ENCODE measurements at places on chromosomes 16 and 17. TPM values are rescaled to one million over a fixed set of nuclear protein-coding genes. Genes with fewer than 3 reads are reported as not detected.
A peak's percentile ranks its signal among the peaks of the same experiment; 100 is the strongest.

- H3K36me3 ChIP-seq = peaks cover 6% of the 10 kb centered on the region
- peak; percentile 20 for DNase-seq
- peaks cover 12% of the 10 kb centered on the region for H3K4me1 ChIP-seq
- H3K4me3 ChIP-seq = peak overlapping the region; percentile 91
Observed at GRCh38 chr16:85555719-85556455, 57.2 kb upstream of the GSE1 start.

OR2C1 gene
- not detected for total RNA-seq

MSLN gene
- 25.2 TPM for total RNA-seq

- no peak overlapping the region for H3K4me3 ChIP-seq
- H3K4me1 ChIP-seq = no peaks in the 10 kb centered on the region
- no peak for DNase-seq
- no peaks in the 10 kb centered on the region for H3K36me3 ChIP-seq
Observed at GRCh38 chr17:36784633-36785032, 152.6 kb upstream of the LHX1 start.

DNA sequence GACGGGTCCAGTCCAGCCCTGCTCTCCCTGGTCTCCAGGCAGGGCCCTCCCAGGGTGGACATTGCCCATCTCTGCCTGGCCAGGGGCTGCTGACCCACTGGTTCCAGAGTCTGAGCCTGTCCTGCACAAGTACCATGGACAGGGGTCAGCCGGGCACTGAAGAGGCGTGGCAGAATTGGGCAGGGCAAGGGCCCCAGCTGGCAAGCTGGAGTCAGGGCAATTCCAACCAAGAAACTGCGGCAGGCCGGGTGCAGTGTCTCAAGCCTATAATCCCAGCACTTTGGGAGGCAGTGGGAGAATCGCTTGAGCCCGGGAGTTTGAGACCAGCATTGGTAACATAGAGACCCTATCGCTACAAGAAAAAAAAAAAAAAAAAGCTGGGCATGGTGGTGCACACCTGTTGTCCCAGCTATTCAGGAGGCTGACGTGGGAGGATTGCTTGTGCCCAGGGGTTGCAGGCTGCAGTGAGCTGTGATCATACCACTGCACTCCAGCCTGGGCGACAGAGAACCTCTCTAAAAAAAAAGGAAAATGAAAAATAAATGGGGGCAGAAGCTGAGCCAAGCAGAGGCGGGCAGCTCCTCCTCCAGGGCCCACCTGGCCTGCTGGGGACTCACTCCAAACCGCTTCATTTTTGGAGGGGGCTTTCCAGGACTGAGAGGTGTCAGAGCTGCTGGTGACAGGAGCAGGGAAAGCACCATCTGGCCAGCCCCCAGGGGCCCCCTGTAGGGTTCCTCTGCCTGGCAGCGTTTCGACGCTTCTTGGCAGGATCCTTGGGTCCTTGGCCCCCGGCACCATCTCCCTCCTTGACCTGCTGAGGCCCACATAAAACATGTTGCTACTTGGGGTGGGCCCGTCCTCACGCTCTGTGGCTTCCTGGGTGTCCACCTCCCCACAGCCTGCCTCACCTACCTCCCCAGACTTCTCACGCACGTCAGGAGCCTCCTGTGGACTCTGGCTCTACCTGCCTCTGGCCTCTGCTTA, 2.9 kb upstream of the MAFG start:
- DNase-seq = no peak
- H3K27ac ChIP-seq = no peak overlapping the region
- no peak overlapping the region for H3K4me3 ChIP-seq
- H3K36me3 ChIP-seq = peaks cover 7% of the 10 kb centered on the region

ARL4D gene
- 33.5 TPM for total RNA-seq

FKBP10 gene
- 142 TPM for total RNA-seq

DNA sequence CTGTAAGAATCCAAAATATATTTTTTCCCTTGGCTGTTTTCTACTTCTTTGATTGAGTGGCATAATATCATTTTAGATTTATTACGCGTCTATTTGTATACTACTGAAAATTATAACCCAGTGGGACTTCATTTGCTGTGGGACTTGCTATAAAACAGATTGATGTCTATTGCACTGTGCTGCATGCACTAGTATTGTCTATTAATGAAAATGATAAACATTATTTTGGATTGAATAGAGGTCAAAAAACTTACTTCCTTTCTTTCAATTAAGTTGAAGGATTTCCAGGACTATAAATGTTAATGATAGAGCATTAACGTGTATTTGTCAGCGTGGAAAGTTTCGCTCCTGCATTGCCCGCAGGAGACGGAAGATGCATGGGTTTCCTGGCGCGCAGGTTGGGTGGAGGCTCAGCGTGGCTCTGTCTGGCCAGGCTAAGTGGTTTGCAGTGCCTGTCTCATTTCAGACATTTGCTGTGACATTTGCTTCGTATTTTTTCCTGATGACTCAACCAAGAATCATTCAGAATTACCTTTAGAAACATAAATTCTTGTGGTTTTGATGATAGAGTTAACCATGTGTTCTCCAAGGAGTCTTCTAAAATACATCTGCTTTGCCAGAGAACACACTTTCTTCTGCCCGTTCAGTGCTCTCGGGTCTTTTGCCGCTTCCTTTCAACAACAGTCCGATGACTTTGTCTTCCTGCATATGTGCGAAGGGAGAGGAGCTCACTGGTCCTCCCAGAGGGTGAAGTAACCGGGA, 216.7 kb downstream of the RPTOR start:
- peaks cover 24% of the 10 kb centered on the region for H3K4me1 ChIP-seq
- peak; percentile 77 for DNase-seq
- peaks cover 25% of the 10 kb centered on the region for H3K36me3 ChIP-seq
- H3K27me3 ChIP-seq = no peaks in the 10 kb centered on the region

HP gene
- not detected for total RNA-seq

GRCh38 chr17:39774047-39774446, 36.3 kb downstream of the GRB7 start:
- peaks cover 6% of the 10 kb centered on the region for H3K36me3 ChIP-seq
- H3K27ac ChIP-seq = no peak overlapping the region
- peaks cover 11% of the 10 kb centered on the region for H3K4me1 ChIP-seq

SMTNL2 gene
- total RNA-seq = not detected

GRCh38 chr17:16935241-16935663, 36.7 kb downstream of the TNFRSF13B start:
- no peak overlapping the region for H3K27ac ChIP-seq
- no peak for DNase-seq
- H3K4me1 ChIP-seq = no peaks in the 10 kb centered on the region
- no peak overlapping the region for H3K4me3 ChIP-seq

DNA sequence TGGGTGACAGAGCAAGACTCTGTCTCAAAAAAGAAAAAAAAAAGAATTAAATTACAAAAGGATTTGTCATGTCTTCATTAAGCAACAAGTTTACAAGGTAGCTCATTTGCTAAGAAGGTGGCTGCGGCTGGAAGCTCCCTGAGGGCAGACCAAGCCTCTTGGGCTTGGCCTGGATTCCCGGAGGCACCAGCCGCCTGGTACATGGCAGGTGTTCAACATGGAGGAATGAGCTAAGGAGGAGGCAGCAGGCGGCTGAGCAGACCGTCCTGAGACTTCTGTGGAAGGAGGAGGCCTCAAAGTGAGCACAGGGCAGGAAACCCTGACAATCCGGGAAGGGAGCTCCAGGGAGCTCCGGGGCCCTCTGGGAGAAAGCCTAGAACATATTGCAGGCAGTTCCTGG, 3.2 kb upstream of the MYLK3 start:
- H3K27ac ChIP-seq = no peak overlapping the region
- no peaks in the 10 kb centered on the region for H3K36me3 ChIP-seq
- H3K27me3 ChIP-seq = no peaks in the 10 kb centered on the region
- no peaks in the 10 kb centered on the region for H3K4me1 ChIP-seq
- DNase-seq = no peak
- H3K4me3 ChIP-seq = no peak overlapping the region

GRCh38 chr16:56833243-56833970, 31.6 kb upstream of the SLC12A3 start:
- no peak for DNase-seq
- peaks cover 57% of the 10 kb centered on the region for H3K36me3 ChIP-seq

GRCh38 chr16:3713587-3714242, 3.6 kb downstream of the TRAP1 start:
- no peak for DNase-seq
- H3K36me3 ChIP-seq = peaks cover 22% of the 10 kb centered on the region
- no peaks in the 10 kb centered on the region for H3K27me3 ChIP-seq
- H3K4me3 ChIP-seq = peak overlapping the region; percentile 28
- no peak overlapping the region for H3K27ac ChIP-seq

DNA sequence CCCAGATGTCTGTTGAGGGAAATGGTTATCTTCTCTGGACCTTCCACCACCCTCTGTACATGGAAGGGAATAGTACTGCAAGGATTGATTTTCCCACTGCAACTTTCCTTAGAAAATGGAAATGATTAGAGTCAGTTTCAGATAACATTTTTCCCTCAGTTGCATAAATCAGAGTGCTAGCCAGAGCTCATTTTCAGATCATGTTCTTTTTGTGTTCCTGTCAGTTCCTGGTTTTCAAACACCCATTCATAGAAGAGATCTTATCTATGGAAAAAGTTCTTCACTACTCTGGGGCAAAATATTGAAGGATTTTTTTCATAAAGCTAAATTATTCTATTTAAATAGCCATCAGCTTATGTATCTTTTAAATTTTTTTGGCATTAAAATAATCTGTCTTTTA, 11.7 kb upstream of the COX10 start:
- H3K4me3 ChIP-seq = no peak overlapping the region
- H3K4me1 ChIP-seq = peaks cover 23% of the 10 kb centered on the region
- no peak for DNase-seq
- H3K36me3 ChIP-seq = peaks cover 17% of the 10 kb centered on the region

- H3K27ac ChIP-seq = no peak overlapping the region
- H3K4me3 ChIP-seq = no peak overlapping the region
- H3K4me1 ChIP-seq = no peaks in the 10 kb centered on the region
- no peak for DNase-seq
- peaks cover 12% of the 10 kb centered on the region for H3K27me3 ChIP-seq
Observed at GRCh38 chr16:71352466-71352865, 6.1 kb upstream of the CALB2 start.

GRCh38 chr16:50708373-50709060, 15.1 kb downstream of the NOD2 start:
- no peaks in the 10 kb centered on the region for H3K27me3 ChIP-seq
- DNase-seq = no peak
- H3K4me3 ChIP-seq = no peak overlapping the region
- H3K36me3 ChIP-seq = peaks cover 5% of the 10 kb centered on the region
- no peak overlapping the region for H3K27ac ChIP-seq

- H3K4me3 ChIP-seq = no peak overlapping the region
- no peak overlapping the region for H3K27ac ChIP-seq
- no peaks in the 10 kb centered on the region for H3K27me3 ChIP-seq
- DNase-seq = peak; percentile 50
- H3K4me1 ChIP-seq = peaks cover 18% of the 10 kb centered on the region
- no peaks in the 10 kb centered on the region for H3K36me3 ChIP-seq
Observed at GRCh38 chr16:76913046-76913445, 277.9 kb upstream of the MON1B start.

DNA sequence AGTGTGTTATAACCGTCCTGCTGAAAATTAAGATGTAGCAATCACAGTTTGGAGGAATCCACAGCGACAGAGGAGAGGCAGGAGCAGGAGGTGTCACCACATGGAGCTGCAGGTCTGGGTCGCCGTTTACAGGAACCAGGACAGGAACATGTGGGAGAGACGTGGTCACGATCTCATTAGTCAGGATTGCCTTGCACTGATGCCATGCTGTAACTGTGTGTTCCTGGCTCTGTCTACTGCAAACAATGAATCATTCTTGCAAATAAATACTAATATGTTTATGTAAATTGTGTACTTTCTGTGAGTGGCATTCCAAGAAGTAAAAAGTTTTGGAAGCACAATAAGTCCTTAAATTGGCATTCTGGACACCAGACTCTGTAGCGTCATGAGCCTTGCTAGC, 271.8 kb downstream of the CPPED1 start:
- no peak overlapping the region for H3K27ac ChIP-seq
- H3K36me3 ChIP-seq = peaks cover 20% of the 10 kb centered on the region

GRCh38 chr17:65698381-65699061, 137.1 kb upstream of the AXIN2 start:
- no peak overlapping the region for H3K27ac ChIP-seq
- no peaks in the 10 kb centered on the region for H3K36me3 ChIP-seq
- H3K27me3 ChIP-seq = no peaks in the 10 kb centered on the region
- H3K4me1 ChIP-seq = no peaks in the 10 kb centered on the region
- DNase-seq = no peak

GRCh38 chr16:4273858-4274311, 1.1 kb upstream of the TFAP4 start:
- H3K27ac ChIP-seq = peak overlapping the region; percentile 82
- no peaks in the 10 kb centered on the region for H3K27me3 ChIP-seq
- H3K36me3 ChIP-seq = peaks cover 9% of the 10 kb centered on the region

CHST6 gene
- total RNA-seq = 0.16 TPM

TMEM204 gene
- not detected for total RNA-seq

- DNase-seq = no peak
- peaks cover 7% of the 10 kb centered on the region for H3K4me1 ChIP-seq
- H3K27ac ChIP-seq = no peak overlapping the region
- H3K4me3 ChIP-seq = no peak overlapping the region
Observed at GRCh38 chr17:47120521-47121095, 68.5 kb downstream of the CDC27 start.

PRSS33 gene
- total RNA-seq = not detected

DNA sequence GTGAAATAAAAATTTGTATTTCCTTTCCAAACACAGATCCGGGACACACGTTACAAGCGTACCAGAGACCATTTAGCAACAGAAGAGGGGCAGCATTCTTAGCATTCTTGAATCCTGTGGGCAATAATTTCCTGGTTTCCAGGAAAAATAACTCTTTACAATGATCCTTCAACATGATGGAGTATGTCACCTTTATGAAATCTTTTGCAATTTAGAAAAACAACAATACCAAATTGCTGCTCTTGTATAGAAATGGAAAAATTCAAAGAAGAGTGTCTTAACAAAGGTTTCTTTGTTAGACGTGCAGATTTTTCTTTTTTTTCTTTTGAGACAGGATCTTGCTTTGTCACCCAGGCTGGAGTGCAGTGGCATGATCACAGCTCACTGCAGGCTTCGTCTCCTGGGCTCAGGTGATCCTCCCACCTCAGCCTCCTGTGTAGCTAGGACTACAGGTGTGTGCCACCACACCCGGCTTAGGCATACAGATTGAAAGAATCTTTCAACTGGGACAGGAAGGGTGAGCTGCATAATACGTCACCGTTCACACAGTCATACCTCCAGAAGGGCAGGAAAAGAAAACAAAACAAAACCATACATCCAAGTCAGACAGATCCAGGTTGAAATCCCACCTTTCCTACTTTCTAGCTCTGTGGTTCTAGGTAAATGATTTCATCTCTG, 10.8 kb upstream of the GCSH start:
- H3K27me3 ChIP-seq = no peaks in the 10 kb centered on the region
- no peaks in the 10 kb centered on the region for H3K36me3 ChIP-seq
- no peaks in the 10 kb centered on the region for H3K4me1 ChIP-seq
- DNase-seq = no peak

AMFR gene
- total RNA-seq = 109 TPM

GRCh38 chr16:11615748-11616447, 29.2 kb upstream of the LITAF start:
- DNase-seq = no peak
- peaks cover 8% of the 10 kb centered on the region for H3K36me3 ChIP-seq
- H3K27me3 ChIP-seq = no peaks in the 10 kb centered on the region
- no peak overlapping the region for H3K27ac ChIP-seq
- no peak overlapping the region for H3K4me3 ChIP-seq
- peaks cover 25% of the 10 kb centered on the region for H3K4me1 ChIP-seq

- H3K36me3 ChIP-seq = no peaks in the 10 kb centered on the region
- no peaks in the 10 kb centered on the region for H3K27me3 ChIP-seq
- no peak overlapping the region for H3K4me3 ChIP-seq
- H3K27ac ChIP-seq = no peak overlapping the region
- no peaks in the 10 kb centered on the region for H3K4me1 ChIP-seq
Observed at GRCh38 chr16:46519063-46519462, 102.1 kb downstream of the SHCBP1 start.

All from MCF 10A (cell line).